CD4-positive, alpha-beta memory T cell (primary cell): ENCODE measurements at places on chromosomes 1 and 21. TPM values are rescaled to one million over a fixed set of nuclear protein-coding genes. Genes with fewer than 3 reads are reported as not detected.

SLC1A7 gene
- total RNA-seq = not detected

- DNase-seq = no peak
These were observed 93.6 kb downstream of the LEPR start for GRCh38 chr1:65514041-65514440.

- no peak for DNase-seq
These were observed 199.4 kb downstream of the FCRL5 start for GRCh38 chr1:157352817-157353408.

- DNase-seq = peak; percentile 66
These were observed 29.0 kb upstream of the SLAMF1 start for GRCh38 chr1:160675641-160676410.

DNA sequence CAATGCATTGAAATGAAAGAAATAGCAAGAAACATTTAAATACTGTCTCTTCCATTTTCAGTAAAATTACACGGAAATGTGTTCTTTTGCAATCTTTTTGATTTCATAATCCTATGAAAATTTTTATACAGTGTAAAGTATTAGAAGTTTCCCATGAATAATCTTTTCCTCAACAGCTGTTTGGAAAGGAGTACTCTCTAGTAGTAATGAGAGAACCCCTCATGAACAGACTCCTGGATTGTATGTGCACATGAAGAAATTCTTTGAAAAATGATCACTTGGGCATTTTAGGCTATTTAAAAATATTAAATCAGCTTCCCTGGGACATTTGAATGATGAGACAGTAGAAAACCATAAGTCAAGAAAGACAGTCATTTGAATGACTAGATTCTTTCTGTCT, 64.4 kb downstream of the LHX9 start:
- DNase-seq = no peak

GRCh38 chr1:154706851-154707250, 98.9 kb upstream of the ADAR start:
- DNase-seq = no peak

DNA sequence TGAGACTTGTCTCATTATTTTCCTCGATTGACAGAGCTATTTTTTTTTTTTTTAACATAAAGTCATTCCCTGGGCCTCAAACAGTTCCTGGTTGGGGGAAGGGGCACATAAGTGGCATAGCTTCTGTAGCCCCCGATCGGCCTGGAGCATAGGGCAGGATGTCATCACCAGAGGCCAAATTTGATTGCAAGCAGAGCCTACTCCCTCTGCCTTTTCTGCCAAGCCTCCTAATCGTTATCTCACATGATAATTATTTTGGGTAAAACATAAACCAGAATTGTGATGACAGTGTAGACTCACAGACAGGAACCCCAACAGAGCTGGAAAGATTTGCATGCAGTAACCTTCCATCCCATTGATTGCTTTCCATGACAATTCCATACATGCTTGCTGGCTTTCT, 404.8 kb downstream of the PCP4 start:
- DNase-seq = no peak

- no peak for DNase-seq
These were observed 23.4 kb upstream of the MEF2D start for GRCh38 chr1:156523801-156524480.

NES gene
- not detected for total RNA-seq

KRTAP8-1 gene
- not detected for total RNA-seq
